ENCODE measurements at places on chromosomes 5 and 9. TPM values are rescaled to one million over a fixed set of nuclear protein-coding genes. Genes with fewer than 3 reads are reported as not detected.
A peak's percentile ranks its signal among the peaks of the same experiment; 100 is the strongest.

GRCh38 chr9:75452512-75452911, 364.2 kb downstream of the OSTF1 start:
- ATAC-seq: no peak

DNA sequence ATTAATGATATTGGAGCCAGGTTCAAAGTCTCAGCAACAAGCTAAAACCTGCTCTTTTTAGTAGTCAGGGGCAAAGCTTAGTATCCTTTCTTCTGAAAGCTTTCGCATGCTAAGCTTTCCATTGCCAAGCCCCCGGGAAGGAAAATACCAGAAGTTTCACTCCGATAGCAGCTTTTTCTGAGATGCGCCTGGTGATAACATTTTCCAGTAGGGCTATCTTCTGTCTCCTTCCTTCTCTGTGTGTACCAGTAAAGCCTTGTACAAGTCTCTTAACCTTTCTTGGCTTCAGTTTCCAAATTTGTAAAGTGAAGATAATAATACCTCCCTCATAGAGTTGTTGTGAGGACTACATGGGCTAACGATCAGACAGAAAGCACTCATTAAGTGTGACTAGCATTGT, 36.7 kb downstream of the DOCK8 start:
- no peak for ATAC-seq

The HSD17B3 gene
- 3.5 TPM for total RNA-seq

DNA sequence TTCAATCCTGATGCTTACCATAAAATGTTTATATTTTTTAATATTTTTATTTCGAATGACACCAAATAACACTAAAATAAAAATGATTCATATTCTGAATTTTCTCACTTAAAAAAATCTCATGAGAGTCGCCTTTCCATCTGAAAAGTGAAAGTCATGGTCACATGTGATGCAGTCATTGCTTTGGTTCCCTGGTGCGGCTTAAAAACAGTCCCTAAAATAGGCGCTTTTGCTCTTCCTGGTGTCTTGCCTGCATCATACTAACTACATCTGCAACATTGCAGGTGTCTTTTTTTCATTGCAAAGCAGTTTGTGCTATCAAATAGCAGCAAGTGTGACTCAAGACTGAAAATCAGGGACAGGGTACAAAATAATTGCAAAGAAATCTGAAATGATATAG, 185.2 kb upstream of the NREP start:
- ATAC-seq: no peak

DNA sequence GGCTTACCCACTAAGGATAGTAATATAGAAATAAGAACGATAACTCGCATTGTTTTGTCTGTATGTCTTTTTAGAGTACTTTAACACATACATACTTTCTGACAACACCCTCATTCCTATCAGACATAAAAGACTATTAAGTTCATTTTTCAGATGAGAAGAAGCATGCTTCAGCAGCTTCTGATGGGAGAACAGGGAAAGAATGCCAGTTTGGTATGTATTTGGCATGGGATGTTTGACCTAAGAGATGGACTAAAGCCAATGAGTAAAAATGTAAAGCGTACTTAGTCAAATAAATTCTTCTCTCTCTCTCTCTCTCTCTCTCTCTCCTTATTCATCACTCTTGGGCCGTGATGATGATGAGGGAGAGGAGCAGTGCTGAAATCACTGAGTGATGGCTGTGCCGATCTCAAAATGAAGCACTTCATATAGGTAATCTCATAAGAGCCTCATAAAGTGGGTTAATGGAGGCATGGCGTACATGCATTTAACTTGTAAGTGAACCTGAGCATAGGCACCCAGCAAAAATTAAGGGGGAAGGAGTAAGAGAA, 71.5 kb downstream of the SLIT3 start:
- no peak for ATAC-seq

The FBP2 gene
- total RNA-seq: 0.45 TPM

DNA sequence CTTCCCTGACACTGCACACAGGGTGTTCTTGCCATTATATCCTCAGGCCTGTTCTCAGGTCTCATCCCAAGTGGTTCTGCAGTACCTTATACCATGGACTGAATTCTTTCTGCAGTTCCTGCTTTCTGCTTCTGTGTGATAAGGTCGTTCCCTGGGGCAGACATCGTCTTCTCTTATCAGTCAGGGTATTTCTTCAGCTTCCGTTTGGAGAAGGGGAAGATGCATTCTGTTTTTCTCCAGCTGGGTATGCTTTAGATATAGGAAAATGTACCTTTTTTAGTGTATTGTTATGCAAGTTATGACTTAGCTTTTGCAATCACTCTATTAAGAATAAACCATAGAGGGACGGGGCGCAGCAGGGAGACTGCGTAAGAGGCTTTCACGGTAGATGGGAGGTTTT, 31.1 kb downstream of the RALGPS1 start:
- ATAC-seq: no peak

The PCDHB13 gene
- 4.2 TPM for total RNA-seq

DNA sequence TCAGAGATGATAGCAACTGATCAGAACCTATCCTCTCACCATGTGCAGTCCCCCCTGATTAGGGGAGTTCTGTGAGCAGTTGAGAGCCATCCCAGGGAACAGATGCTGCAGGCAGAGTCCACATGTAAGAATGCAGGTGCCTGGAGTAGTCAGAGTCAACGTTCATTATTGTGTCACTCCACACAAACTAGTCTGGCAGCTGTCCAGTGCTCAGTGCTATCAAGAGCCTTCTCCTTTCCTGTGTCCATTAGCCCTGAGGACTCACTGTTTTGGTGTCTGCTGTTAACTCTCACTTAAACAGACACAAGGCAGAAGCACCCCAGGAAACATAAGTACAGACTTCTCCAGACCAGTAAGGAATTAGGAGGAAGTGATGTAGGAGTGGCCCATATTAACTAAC, 2.5 kb downstream of the SH3TC2 start:
- no peak for ATAC-seq

DNA sequence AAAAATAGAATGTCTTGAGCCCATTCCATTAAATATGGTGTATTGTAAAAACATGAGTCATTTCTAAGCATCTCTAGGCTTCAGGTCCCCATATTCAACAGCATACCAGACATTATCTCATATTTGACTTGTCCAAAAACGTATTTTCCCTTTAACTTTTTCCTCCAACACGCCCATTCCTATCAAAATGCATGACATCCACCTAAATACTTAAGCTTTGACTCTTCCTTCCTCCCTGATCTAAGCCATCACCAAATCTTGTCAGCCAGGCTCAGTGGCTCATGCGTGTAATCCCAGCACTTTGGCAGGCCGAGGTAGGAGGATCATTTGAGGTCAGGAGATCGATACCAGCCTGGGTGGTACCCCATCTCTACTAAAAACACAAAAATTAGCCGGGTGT, 23.9 kb downstream of the VCP start:
- ATAC-seq: no peak

DNA sequence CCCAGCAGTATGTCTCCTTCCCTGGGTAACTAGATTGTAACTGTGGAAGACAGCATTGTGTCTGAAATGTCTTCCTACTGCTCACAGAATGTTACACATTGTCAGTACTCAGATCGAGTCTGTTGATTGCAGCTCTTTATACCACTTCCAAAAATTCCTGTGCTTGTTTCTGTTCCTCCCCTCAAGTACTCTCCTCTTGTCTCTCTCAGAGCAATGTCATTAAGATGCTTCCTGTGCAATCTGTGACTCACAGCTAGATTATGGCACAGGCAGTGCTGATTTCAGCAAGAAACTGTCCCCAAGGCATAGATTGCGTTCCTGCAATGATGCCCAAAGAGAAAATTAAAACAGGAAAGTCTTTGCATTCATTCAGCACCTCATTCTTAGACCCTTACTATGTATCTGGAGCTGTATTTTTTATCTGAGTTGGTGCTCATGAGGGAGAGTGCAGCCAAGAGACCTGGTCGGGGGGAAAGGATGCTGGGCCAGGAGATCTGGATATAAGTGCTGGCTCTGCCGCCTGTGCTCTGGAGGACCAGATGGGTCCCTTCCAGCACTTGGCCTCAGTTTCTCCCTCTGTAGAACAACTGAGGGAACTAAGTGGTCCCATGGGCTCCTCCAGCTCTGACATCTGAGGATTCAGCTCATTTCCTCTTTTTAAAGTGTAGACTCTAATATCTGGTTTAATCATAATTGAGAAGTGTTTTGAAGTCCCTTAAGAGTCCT, 40.8 kb upstream of the GNPDA1 start:
- peak; percentile 83 for ATAC-seq

GRCh38 chr5:176533390-176533789, 3.8 kb downstream of the RNF44 start:
- ATAC-seq: no peak

The CARD9 gene
- total RNA-seq: 1.5 TPM

GRCh38 chr9:105816202-105816744, 121.9 kb downstream of the TMEM38B start:
- ATAC-seq: no peak

- no peak for ATAC-seq
These were observed 8.5 kb downstream of the GIN1 start for GRCh38 chr5:103111468-103111867.

GRCh38 chr5:42676362-42676761, 80.3 kb upstream of the CCDC152 start:
- ATAC-seq: no peak

The VCAN gene
- 126 TPM for total RNA-seq

DNA sequence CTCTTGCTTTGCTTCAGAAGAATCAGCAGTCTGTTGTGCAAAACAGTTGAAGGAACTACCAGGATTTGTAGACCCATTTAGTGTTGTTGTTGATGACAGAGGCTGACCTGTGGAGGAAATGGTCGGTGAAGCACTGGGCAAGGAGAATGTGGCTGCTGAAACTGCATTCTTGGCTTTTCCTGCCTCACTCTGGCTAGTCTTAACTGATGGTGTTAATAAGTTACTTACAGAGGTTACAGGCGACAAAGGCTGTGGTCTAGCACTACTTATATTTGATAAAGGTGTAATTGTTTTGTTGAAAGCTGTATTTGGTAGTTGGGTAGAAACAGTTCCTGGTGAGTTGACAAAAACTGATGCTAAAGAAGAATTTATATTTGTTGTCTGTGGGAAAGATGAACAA, 31.5 kb downstream of the MLANA start:
- ATAC-seq: no peak

The CDO1 gene
- 158 TPM for total RNA-seq

DNA sequence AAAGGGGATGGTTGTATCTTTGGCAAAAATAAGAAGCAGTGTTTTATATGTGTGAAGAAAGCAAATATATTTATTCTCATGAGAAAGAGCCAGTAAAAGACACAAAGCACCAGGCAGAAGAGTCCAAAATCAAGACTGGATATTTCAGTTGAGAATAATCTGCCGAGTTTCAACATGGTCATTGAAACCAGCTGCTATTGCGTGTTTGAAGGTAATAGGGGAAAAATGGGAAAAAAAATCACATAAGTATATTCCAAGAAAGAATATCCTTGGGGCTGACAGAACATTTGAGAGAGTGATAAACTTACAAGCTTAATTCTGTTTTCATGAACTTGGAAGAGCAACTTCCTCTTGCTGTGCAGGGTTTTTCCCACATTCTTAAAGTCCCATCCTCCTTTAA, 79.9 kb downstream of the ISOC1 start:
- ATAC-seq: no peak

The FANCC gene
- 12.4 TPM for total RNA-seq

Measured in motor neuron (in vitro differentiated cells).